ENCODE measurements at places on chromosomes 3 and 15. TPM values are rescaled to one million over a fixed set of nuclear protein-coding genes. Genes with fewer than 3 reads are reported as not detected.

The DUOXA2 gene
- polyA plus RNA-seq, result not detected

The TAGLN3 gene
- polyA plus RNA-seq, result 0.09 TPM

The LRRC2 gene
- polyA plus RNA-seq, result 1.2 TPM

The ACP3 gene
- polyA plus RNA-seq, result 0.37 TPM

The PLXNB1 gene
- 15.4 TPM for polyA plus RNA-seq

The CHMP2B gene
- polyA plus RNA-seq, result 21.9 TPM

DNA sequence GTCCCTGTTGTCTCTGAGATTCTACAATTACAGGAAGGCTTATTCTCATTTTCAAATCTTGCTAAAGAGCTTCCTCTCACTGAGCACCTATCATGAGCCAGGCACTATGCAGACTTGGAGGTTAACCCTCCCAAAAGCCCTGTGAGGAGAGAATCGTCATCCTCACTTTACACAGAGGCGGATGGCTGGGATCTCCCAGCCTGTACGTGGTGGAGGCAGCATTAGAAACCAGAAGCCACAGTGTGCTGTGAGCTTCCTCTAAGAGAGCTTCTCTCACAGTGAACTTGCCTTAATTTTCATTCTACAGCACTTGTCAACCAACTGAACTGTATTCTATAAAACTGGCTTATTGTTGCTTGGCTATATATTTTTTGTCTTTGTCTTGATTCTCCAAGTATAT, 6.1 kb upstream of the DGKG start:
- no peak for DNase-seq

DNA sequence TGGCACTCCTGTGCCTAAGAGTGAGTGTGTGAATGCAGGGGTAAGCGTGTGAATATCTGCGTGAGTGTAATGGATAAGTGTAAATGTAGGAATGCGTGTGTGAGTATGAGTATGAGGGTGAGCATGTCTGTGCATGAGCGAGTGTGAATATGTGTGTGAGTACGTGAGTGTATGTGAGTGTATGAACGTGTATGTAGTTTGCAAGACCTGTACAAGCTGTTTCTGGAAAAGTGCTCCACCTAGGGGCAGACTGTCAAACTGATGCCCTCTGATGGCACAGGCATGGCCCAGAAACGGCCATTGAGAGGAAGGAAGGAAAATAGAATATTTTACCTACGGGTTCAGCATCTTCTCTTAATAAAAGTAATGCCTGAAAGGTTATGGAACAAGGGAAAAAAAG, 24.4 kb upstream of the FRMD4B start:
- DNase-seq, result no peak

GRCh38 chr15:39213385-39213840, 367.5 kb upstream of the THBS1 start:
- no peak for DNase-seq

DNA sequence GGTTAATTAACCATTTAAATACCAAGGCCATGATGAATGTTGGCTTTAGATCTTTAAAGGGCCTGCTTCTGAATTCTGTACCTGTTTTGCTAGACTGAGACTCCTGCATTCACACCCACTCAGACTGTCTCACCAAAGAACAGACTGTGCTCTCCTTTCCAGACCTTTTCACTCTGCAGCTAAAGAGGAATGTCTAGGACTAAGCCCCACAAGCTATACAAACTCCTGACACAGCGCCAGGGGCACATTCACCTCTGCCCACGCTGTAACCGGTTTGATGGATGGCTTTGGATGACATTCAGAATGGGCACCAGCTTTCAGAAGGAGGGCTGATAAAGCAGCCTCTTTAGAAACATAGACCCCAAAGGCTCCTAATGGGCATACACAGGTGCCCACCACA, 200.1 kb downstream of the KCNMB2 start:
- DNase-seq, result no peak

GRCh38 chr3:4978204-4978965, 852 bp upstream of the BHLHE40 start:
- peak; percentile 90 for DNase-seq

- DNase-seq, result no peak
These were observed 831.5 kb upstream of the NR2F2 start for GRCh38 chr15:95498961-95499360.
